ENCODE measurements at places on chromosomes 2 and 18.

- no peak for DNase-seq
These were observed 359.4 kb downstream of the PTPRM start for GRCh38 chr18:7926526-7926925.

GRCh38 chr2:78992807-78993517 is 32.5 kb upstream of the REG3G start:
- DNase-seq: no peak

DNA sequence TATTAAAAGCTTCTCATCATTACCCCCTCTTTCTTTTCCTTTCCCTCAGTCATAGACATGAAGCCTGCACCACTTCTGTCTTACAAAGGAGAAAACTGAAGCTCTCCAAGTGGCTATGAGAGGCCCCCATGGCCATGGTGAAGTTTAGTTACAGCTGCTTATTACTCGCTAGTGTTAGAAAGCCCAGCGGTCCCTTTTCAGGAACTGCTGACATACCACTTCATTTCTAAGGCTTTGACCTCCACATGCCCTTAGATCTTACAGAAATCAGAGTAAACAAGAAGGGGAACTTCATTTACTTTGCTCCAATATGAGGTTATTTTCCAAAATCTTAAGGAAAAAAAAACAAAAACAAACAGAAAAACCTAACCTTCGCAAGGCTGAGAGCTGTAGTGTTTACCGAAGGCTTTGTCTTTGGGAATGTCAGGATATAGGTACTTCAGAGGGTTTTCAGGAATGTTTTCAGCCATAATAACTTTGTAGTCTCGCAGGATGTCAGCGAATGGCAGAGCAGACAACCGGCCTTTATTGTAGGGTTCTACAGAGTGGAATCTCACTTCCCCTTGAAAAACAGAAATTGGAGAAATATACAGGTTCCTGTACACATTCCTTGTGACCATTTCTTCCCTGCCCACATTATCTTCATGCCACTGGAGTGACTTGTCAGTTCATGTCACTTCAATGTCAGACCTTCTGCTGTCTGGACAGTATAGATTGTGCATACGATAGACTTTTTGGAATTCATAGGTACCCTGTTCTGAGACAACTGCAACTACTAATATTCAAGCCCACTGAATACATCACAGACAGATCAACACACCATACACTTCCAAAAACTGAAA is 18.8 kb upstream of the STAT1 start:
- DNase-seq: no peak

- no peak for DNase-seq
These were observed 1.9 kb downstream of the NEMP2 start for GRCh38 chr2:190532581-190532980.

DNA sequence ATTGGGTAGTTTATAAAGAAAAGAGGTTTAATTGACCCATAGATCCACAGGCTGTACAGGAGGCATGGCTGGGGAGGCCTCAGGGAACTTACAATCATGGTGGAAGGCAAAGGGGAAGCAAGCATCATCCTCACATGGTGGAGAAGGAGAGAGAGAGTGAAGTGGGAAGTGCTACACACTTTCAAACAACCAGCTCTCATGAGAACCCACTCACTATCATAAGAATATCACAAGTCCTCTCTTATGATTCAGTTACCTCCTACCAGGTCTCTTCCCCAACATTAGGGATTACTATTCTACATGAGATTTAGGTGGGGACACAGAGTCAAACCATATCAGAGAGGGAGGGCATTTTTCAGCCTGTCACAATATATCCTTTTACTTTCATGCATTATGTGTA is 22.7 kb upstream of the DOCK10 start:
- no peak for DNase-seq

DNA sequence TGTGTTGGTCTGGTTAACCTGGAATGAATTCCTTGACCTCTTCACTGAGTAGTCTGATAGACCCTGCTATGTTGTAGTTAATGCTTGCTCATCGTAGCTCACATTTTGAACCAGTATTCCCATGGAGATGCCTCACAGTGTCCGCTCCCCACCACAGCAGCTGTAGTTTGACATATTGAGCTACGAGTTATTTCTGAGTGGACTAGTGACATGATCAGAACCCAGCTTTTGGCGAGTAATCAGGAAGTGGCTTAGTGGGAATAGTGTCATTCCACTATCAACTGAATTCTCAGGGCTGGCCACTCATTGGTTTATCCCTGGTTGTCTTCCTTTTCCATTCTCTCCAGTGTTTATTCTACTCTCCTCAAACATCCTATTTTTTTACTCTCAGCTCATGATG is 102.7 kb downstream of the MYO1B start:
- DNase-seq: no peak

DNA sequence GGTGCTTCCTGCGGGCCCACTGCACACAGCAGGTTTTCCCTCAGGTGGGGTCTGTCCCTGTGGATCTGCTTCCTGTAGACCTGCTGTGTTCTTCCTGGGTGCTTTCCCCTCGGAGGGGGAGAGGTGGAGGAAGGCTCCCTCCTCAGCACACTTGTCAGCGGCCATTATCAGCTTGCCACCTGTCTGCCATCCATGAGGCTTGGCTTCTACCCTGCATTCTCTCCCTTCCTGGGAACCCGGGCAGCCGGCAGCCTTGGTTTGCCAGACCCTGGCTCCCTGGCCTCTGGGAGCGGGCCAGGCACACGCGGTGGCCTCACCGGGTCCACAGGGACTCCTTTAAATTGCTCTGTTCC is 58.5 kb downstream of the INPP5D start:
- no peak for DNase-seq

DNA sequence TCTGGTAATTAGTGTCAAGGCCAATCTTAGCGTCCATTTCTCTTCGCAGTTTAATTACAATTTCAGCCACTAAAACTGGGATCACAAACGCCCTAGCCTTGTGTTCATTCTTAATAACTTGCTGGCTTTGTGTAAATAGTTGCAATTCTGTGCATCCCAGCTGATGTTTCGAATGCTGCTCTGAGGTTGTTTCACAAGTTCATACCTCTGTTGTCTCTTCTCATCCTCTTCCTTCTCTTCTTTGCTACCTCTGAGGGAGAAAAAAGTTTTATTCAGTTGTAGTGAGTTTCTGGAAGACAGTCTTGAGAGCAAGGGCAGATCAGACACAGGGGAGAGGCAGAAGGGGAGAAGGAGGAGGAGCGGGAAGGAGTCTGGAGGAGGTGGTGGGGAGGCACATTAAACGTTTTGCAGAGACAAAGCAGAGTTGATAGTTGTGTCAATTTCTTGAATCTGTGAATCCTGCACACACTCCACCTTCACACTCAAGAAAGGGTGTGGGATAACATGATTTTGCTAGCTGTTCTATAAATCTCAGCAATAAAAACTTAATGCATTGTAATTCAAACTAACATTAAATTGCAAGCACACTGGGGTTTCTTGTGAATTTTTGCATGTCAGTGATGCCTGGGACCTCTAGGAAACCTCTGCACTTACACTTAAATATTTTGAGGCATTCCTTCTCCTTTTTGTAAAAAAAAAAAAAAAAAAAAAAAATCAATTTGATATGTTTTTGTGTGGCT is 6.8 kb downstream of the MEIS1 start:
- DNase-seq: no peak

- no peak for DNase-seq
These were observed 119.1 kb upstream of the PXDN start for GRCh38 chr2:1863386-1863785.

- DNase-seq: no peak
These were observed 339.9 kb downstream of the ADCYAP1 start for GRCh38 chr18:1244397-1245122.

GRCh38 chr18:76380127-76380729 is 114.8 kb downstream of the ZNF516 start:
- DNase-seq: no peak

GRCh38 chr2:179764710-179765109 is 96.7 kb downstream of the ZNF385B start:
- DNase-seq: no peak

GRCh38 chr2:203859030-203859789 is 8.4 kb upstream of the CTLA4 start:
- no peak for DNase-seq
